Epithelial cell of prostate (primary cell): ENCODE measurements at places on chromosomes 7 and 10.
A peak's percentile ranks its signal among the peaks of the same experiment; 100 is the strongest.

GRCh38 chr10:102669206-102670064 is 25.2 kb downstream of the TRIM8 start:
- DNase-seq, result no peak

DNA sequence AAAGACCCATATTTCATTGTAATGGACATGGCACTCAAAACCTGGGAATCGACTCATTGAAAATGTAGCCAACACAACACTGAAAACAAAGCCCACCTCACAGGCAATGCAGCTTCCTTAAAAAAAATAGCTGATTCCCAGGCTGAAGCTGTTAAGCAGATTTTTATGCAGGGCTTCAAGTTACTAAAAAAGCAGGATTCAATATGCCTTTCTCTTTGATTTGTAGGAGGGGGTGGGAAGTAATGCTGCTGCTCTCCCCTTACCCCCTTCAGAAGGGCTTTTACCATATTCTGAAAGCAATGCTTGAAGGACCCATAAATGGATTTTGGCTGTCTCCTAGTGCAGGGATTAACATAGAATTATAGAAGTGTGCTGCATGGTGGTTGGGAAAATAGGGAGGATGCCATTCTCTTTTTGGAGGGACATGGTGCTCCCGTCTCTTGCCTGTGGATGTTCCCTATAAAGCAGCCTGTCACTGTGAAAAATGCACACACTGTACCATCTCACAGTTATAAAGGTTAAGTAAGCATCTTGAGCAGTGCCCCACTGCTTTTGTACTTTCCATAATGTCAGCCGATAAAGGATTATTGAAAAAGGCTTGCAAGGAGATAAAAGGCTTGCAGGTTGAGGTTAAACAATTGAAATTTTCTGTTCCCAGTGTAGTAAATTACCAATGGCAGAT is 262.8 kb downstream of the AUTS2 start:
- no peak for DNase-seq

GRCh38 chr10:22674573-22674930 is 39.8 kb downstream of the PIP4K2A start:
- no peak for DNase-seq

DNA sequence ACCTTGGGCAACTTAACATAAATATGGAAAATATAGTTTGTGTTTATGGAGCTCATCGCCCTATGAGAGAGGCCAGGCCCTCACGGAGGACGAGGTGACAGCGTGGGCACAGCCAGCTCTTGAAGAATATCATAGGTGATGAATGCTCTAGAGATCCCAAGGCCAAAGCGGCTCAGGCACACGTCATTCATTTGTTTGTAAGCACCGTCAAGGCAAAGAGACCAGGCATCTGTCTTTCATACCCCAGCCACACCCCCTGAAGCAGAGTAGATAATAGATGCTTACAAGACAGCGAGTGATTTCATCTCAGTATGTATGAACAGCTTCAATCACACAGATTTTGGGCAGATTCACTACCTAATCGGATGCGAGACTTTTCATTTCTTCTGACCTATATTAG is 242.1 kb upstream of the C7orf33 start:
- no peak for DNase-seq

GRCh38 chr7:157437519-157438061 is 100.8 kb downstream of the DNAJB6 start:
- DNase-seq, result no peak

DNA sequence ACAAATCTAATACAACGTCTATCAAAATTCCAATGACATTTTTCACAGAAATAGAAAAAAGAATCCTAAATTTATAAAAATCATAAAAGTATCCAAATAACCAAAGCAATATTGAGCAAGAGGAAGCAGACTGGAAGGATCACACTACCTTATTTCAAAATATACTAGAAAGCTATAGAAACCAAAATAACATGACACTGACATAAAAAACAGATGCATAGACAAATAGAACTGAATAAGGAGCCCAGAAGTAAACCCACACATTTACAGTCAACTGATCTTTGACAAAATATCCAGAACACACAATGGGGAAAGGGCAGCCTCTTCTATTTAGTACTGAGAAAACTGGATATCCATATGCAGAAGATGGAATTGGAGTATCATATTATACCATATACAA is 217.5 kb downstream of the MACC1 start:
- DNase-seq, result no peak

GRCh38 chr10:74753442-74754211 is 72.8 kb upstream of the KAT6B start:
- DNase-seq, result peak; percentile 14

DNA sequence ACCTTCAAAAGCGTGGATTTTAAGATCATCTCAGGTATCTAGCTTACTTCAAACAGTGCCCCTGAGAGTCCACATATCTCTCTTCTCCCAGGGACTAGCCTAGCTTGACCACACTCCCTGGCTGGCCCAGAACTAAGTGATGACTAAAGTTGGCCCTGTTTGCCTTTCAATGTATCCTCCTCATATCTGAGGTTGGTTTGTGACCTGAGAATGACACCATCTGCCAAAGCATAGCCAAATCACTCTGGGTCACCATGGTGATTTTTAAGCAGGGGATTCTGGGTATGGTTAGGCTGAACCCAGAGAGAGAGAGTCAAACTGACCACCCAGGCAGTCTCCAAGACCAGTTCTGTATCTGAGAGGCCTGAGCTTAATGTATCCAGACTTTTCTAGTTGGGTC is 16.2 kb downstream of the CNNM1 start:
- DNase-seq, result no peak

DNA sequence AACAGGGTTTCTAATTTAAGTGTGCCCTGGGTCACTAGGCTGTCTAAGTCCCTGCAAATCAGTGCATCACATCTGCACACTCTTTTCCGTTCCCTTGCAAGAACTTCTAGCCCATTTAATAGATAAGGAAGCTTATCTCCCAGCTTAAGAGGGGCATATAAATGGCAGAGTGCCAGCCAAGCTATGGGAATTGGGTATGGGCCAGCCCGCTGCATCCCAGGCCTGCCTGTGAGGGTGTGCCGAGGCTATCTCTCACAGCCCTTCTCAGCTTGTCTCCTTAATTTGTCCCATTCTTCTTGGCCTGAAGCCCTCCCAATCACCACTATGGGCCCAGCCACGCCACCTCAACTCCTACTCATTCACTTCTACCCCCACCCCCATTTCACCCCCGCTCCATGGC is 14.7 kb downstream of the AQP1 start:
- no peak for DNase-seq

DNA sequence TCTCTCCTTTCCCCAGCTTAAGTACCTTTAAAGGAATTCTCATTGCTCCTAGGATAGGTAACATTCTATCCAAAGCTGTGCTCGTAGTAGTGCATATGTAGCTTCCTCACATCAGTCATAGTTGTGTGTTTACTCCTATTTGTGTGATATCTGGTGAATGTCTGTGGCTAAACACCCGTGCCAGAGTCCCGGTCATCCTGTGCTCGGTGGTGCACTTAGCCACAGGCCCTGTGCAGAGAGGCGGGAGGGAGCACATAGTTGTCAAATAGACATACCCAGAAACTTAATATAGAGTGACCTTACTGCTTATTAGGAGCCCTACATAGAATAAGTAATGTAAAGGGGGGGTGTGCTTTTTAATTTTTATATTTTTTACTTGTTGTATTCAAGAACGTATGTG is 76.6 kb downstream of the RBM33 start:
- DNase-seq, result no peak

GRCh38 chr10:63977329-63977923 is 456.2 kb downstream of the REEP3 start:
- DNase-seq, result peak; percentile 5

DNA sequence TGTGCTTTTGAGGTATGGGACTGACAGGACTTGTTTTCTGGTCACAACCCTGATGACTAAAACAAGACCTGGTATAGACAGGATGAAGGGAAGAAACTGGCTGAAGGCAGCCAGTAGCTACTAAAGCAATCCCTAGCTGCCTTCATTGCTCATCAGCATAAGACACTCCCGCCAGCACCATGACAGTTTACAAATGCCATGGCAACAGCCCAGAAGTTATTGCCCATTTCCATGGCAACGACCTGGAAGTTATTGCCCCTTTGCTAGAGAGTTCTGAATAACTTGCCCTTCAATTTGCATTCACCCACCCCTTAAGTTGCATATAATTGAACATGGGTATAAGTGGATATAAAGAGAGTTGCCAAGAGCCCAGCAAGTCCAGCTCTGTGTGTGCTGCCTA is 169.6 kb upstream of the FAM171A1 start:
- DNase-seq, result no peak

GRCh38 chr10:75611993-75612372 is 180.6 kb downstream of the LRMDA start:
- no peak for DNase-seq

DNA sequence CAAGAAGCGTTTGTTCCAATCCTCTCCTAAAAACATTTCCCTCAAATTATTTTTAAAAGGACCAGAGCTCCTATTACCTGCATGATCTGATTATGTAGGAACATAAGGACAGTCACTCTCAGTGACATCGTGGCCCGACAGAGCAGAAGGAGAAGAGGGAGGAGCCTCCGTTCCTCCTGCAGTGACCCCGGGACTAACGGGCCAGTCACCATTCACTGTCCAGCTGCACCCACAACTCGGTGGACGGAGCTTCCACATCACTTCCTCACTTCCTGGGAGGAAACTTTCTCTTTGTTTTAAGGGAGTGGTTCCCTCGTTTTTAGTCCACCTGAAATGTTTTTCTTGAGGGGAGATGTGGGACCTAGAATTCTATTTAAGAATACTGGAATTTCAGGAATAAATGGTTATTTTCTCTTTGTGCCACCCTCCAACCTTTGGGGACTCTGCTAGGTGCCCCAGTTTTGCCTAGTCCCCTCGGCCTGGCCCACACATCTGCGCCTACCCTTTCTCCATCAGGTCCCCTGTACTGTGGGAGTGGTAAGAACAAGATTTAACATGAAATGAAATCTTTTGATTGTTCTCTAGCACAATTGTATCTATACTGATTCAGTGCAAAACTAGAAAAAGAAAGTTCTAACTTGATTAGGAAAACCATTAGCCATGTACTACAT is 173.5 kb upstream of the RNF32 start:
- no peak for DNase-seq

DNA sequence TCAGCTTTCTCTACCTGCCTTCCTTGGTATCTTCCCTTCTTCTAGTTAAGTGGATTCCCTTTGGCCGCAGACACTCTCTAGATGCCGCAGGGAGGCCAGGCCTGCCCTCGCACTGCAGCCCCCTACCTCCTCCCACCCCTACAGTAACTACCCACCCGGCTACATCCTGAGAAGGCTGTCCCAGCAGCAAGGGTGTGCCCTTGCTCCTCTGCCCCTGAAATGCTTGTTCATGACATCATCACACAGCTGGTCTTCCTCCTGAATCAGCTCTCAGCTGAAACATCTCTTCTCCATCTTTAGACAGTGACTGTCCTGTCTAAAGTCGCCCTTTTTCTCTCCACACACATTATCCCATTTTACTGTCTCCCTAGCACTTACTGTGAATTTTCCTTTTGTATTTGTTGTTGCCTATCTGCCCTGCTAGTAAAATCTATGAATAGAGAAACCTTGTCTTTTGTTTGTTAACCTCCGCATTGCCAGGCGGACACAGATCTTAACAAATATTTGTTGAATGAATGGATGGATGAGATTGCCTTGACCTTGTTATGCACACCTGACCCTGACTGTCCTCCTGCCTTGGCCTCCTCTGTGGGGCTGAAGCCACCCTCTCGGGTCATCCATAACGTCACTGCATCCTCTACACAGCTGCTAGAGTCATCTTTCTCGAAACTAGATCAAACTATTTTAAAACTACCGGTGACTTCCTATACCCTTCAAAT is 108.9 kb upstream of the GATA3 start:
- DNase-seq, result no peak

DNA sequence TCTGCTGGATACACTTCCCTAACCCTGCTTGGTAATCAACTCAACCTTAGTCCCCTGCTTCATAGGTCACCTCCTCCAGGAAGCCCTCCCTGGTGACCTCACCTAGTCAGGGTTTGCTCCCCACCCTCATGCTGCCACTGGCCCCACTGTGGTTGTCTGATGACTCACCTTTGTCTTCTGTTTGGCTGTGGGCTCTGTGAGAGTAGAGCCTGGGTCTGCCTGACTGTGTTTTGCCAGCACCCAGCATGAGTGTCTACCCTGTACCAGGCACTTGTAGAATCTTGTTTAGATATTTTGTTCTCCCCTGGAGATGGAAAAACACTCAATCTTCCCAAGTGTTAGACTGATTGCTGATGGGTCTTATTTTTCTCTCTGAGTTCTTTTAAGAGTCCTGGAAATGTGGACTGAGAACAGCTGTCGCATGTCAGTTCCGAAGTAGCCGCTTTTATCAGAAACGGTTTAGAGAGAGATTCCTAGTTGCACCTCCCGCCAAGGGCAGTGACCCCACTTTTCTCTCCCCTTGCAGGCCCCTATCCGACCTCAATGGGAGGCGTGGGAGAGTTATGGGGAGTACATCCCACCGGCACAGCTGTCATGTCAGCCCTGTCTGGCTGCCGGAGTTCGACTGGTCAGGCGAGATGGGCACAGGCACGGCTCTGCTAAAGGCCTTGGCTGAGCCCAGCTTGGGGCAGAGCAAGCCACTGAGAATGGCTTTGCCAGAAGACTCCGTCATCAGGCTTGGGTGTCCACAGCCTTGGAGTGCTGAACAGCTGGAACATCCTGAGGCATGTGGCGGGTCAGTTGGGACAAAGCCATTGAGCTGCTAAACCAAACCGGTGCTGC is 134.3 kb downstream of the GRK5 start:
- peak; percentile 14 for DNase-seq

DNA sequence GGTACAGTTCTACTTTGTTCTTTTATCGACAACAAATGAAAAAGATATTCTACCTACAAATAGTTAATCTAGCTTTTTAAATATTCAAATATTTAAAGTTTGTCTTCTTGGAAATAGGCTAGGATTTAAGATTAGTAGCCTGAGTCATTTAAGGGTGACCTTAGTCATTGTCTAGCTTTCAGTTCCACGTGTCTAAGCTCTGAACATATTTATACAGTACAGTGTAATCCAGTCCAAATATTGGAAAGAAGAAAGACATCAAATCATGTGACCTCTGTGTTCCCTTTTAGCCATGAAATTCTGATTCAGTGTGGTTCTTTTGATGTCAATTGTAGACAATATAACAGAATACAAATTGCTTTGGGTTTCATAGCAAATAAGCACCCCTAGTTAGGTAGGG is 121.1 kb downstream of the MALRD1 start:
- DNase-seq, result no peak

DNA sequence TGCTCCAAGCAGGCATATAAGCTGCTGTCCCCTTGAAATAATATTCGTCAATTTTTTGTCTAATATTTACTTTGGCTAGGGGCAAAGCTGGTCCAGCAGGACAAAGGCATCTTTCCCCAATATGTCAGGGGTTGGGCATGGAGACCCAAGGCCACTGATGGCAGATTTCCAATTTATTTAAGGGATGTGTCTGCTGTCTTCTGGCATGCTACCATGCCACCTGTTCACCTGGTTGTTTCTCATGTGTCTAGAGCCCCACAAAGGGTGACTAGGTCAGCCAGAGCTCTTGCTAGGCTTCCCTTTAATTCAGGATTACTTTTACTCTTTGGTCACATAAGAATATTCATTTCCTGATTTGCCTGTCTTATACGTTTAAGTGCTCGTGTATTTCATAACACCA is 22.1 kb upstream of the SYPL1 start:
- no peak for DNase-seq

GRCh38 chr7:25834050-25834449 is 317.9 kb upstream of the NFE2L3 start:
- no peak for DNase-seq

- DNase-seq, result no peak
Observed at GRCh38 chr7:73470208-73470607, 36.6 kb downstream of the FZD9 start.

- no peak for DNase-seq
Observed at GRCh38 chr10:21317902-21318301, 207.6 kb downstream of the SKIDA1 start.
